GM12891 (cell line): ENCODE measurements at places on chromosomes 6 and 20.

- DNase-seq, result no peak
Measured at GRCh38 chr20:61169874-61170273, 82.2 kb upstream of the CDH4 start.

- no peak for DNase-seq
Measured at GRCh38 chr6:38610050-38610625, 29.6 kb downstream of the BTBD9 start.

GRCh38 chr20:16368645-16369292 lies 204.5 kb downstream of the KIF16B start:
- DNase-seq, result no peak

DNA sequence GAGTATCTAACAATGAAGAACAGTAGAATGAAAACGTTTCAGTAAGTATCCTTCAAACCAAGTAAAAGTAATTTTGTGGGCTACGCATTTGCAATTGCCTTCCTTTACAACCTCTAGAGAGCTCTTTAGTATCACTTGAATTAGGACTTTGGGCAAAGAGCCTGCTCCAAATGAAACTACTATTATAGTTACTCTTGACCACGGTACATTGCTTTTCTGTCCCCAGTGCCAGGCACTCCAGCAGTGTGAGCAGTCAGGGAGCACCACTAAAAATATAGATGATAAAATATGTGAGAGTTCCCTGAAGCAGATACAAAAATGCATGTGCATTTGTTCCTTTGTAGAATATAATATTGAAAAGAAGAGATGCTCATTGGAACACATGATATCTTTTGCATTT lies 450.1 kb upstream of the MANEA start:
- no peak for DNase-seq

GRCh38 chr6:1701668-1702353 lies 92.1 kb downstream of the FOXC1 start:
- DNase-seq, result no peak

DNA sequence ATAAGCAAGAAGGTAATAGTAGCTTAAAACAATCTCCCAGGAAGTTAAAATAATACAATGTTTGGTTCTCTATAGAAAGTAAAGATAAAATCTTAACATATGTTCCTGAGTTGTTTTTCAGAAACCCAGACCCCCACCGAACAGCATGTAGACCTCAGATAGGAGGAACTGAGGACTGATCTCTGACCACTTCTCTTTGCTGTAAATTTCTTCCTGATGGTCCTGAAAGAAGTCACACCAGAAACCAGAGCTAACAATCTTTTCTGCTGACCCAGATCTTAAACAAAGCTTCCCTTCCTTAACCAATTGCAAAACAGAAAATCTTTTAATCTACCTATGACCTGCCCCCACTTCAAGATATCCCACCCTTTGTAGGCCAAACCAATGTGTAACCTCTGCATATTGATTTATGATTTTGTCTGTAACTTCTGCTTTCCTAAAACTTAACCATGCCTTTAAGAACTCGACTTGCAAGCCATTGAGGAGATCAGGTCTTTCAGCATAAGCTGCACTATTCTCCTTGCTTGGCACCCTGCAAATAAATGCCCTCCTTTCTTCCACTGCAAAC lies 21.9 kb upstream of the BEND6 start:
- no peak for DNase-seq

- no peak for DNase-seq
Measured at GRCh38 chr6:135117413-135117968, 62.9 kb upstream of the HBS1L start.

DNA sequence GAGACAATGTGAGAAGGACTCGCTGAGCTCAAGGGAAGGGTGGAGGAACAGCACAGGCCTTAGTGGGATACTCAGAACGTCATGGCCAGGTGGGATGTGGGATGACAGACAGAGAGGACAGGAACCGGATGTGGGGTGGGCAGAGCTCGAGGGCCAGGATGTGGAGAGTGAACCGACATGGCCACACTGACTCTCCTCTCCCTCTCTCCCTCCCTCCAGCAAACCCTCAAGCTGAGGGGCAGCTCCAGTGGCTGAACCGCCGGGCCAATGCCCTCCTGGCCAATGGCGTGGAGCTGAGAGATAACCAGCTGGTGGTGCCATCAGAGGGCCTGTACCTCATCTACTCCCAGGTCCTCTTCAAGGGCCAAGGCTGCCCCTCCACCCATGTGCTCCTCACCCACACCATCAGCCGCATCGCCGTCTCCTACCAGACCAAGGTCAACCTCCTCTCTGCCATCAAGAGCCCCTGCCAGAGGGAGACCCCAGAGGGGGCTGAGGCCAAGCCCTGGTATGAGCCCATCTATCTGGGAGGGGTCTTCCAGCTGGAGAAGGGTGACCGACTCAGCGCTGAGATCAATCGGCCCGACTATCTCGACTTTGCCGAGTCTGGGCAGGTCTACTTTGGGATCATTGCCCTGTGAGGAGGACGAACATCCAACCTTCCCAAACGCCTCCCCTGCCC lies 1.7 kb downstream of the TNF start:
- no peak for DNase-seq

GRCh38 chr6:38867726-38868125 lies 152.6 kb downstream of the DNAH8 start:
- no peak for DNase-seq

- DNase-seq, result no peak
Measured at GRCh38 chr6:11845664-11846577, 67.3 kb upstream of the ADTRP start.

GRCh38 chr20:36234771-36235320 lies 1.4 kb upstream of the AAR2 start:
- DNase-seq, result no peak

GRCh38 chr6:4666886-4667513 lies 109.2 kb upstream of the CDYL start:
- no peak for DNase-seq

DNA sequence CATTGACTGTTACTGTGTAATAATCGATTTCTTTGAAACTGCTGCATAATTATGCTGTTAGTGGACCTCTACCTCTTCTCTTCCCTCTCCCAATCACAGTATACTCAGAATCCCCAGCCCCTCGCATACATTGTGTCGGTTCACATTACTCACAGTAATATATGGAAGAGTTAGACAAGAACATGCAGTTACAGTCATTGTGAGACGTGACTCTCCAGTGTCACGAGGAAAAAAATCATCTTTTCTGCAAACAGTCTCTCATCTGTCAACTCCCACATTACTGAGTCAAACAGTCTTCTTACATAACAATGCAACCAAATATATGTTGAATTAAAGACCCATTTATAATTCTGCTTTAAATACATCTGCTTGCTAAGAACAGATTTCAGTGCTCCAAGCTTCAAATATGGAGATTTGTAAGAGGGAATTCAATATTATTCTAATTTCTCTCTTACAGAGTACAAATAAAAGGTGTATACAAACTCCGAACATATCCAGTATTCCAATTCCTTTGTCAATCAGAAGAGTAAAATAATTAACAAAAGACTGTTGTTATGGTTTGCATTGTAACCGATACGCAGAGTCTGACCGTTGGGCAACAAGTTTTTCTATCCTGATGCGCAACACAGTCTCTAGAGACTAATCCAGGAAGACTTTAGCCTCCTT lies 113.3 kb downstream of the TMEM242 start:
- DNase-seq, result no peak

GRCh38 chr6:154650351-154650750 lies 82.9 kb upstream of the SCAF8 start:
- no peak for DNase-seq

DNA sequence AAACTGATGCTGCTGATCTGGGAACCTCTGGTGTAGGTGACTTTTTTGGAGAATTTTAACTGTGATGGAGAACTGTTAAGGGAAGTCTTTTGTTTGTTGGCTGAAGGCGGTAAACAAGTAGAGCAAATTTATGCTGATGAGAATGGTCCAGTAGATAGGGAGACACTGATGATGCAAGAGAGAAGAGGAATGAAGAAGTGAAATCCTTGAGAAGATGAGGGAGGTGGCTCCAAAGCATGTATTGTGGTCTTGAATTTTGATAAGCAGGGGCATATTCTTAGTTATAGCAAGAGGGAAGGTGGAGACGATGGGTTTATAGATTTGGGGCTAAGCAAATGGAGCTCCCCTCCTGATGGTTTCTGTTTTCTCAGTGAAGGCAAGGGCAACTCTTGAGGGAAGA lies 22.0 kb downstream of the MAPK14 start:
- no peak for DNase-seq

GRCh38 chr6:1018041-1018440 lies 293.9 kb upstream of the FOXQ1 start:
- DNase-seq, result no peak

DNA sequence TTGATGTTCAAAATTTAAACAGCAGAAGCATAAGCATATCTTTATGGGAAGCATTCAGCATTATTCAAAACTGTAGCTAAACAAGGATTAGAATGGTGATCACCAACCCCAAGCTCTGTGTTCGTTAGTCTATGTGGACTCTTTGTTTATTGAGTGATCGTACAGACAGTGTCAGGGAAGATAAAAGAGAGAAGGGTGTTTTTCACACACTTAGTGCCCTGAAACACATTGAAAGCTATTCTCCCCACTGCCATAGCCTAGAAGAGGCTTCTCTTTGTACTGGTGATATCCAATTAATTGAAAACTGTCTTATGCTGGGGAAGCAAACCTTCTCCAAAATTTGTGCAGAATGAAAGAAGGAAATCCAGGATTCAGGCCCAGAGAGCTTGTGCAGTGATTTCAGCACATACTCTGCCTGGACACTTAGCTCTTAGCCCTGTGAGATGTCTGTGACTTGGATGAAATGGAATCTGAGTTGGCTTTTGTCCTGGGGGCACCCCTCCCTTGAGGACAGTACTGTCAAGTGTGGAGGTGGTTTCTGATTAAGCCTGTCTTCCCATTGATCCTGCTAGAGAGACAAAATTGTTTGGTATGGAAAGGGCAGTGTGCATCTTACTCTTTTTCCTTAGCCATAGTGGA lies 125.7 kb upstream of the MTHFD1L start:
- DNase-seq, result no peak

DNA sequence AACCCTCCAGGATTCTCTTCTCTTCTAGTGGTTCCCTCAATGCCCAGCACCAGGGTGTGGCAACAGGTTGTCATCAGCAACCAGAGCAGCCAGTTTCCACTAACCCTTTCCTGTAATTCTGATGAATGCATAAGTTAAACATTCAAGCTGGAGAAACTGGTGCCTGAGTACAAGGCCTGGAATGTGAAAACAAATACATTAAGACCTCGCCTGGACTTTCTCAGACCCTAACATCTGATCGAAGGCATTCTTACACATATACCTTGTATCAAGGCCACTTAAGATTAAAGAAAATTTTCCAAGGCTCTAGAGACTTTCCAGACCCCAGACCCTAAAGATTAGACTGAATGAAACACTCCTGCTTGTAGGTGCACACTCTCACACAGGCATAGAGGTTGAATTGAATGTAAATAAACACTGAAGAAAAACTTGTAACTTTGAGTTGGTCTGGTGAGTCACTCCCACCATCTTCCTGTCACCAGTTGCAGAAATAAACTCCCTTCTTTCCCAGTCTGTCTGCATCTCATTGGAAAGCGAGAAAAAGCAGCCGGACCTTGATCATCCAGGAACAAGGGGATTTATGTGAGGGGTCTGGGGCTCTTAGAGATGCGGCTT lies 9.0 kb downstream of the LRP11 start:
- no peak for DNase-seq

DNA sequence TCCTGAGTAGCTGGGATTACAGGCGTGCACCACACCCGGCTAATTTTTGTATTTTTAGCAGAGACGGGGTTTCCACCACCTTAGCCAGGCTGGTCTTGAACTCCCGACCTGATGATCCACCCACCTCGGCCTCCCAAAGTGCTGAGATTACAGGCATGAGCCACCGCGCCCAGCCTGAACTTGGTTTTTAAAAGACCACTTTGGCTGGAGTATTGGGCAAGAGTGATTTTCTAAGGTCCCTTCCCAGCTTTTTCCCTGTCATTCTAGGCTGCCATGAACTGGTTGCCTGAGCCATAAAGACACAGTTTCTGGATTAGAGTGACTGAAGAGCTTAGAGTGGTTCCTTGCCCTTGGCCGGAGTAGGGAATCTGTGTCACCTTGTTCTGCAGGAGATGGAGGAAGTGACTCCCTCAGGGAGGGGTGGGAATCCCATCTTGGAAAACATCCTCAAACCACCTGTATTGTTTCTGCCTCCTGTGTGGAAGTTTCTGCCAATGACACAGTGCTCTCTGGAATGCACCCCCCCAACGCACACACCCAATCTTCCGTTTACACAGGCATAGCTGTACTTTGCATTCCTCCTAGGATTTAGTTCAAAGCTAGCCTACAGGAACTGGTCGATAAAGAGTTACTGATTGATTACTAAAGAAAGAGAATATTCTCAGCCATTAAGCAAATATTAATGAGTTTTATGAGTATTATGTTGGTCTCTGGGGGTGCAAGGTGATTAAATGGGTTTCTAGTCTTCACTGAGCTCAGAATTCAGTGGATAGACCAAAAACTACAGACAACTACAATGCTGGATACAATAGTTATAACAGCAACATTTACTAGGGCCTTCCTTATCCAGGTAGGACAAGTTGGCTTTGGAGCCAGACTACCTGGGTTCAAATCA lies 18.2 kb downstream of the BCL2L1 start:
- DNase-seq, result no peak

GRCh38 chr20:36230019-36230418 lies 6.3 kb upstream of the AAR2 start:
- DNase-seq, result no peak

GRCh38 chr6:38352636-38353035 lies 287.1 kb downstream of the BTBD9 start:
- DNase-seq, result no peak

- DNase-seq, result no peak
Measured at GRCh38 chr20:16486532-16486931, 86.7 kb downstream of the KIF16B start.

GRCh38 chr20:63359937-63360849 lies 956 bp downstream of the CHRNA4 start:
- no peak for DNase-seq

DNA sequence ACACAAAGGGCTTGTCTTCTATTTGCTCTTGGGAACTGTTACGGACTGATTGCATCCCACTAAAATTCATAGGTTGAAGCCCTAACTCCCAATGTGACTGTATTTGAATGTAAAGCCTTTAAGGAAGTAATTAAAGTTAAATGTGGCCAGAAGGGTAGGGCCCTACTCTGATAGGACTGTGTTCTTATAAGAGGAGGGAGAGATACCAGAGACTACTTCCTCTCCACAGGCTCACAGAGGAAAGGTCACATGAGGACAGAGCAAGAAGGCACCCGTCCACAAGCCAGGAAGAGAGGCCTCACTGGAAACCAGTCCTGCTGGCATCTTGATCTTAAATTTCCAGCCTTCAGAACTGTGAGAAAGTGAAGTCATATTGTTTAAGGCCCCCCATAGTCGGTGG lies 211.9 kb downstream of the CDH26 start:
- no peak for DNase-seq
